Stimulated activated CD4-positive, alpha-beta T cell treated with anti-CD3 and anti-CD28 coated beads, Interleukin-1b, Interleukin-23, amount 100 ng/mL, for 4 hours (primary cell): ENCODE measurements at places on chromosomes 11 and 22.
A peak's percentile ranks its signal among the peaks of the same experiment; 100 is the strongest.

GRCh38 chr11:103541186-103541795 is 432.1 kb downstream of the DYNC2H1 start:
- no peak for DNase-seq

DNA sequence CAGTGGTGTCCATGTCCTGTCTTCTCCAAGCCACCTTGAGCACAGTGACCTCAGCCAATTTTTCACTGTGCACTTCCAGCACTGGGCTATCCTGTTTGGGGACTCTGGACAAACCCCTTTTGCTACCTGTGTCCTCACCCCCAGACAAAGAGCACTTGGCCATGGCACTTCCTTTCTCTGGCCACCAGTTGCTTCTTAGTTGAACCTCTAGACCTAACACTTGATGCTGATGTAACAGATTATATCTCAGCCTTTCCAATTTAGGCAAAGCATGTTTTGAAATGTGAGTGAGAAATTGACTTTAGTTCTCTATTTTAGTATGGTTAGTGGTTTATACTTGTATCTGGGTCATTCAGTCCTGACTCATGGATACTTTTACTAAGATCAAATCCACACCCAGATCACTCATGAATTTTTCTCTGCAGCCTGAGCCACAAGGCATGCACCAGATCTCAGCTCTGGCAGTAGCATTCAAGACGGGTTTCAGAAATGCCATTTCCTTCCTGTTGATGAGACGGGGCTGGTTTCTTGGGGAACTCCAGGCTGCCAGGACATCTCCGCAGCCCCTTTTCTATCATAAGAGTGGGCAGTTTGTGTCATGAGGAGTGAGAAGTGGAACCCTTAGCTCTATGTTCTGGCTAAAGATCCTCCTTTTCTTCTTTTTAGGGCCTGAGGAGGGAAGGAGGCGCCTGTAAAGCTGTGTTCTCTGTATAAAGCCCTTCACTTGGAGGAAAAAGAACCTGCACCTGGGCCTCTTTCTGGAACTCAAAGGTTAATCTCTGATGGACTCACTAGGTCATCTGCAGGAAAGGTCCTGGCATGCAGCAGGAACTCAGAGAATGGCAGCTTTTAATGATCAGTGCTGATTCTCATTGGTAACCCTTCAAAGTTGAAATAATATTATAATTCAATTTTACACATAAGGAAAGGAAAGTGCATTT is 185.6 kb upstream of the TENM4 start:
- no peak for DNase-seq

GRCh38 chr11:61107888-61108287 is 5.6 kb downstream of the CD5 start:
- no peak for DNase-seq

DNA sequence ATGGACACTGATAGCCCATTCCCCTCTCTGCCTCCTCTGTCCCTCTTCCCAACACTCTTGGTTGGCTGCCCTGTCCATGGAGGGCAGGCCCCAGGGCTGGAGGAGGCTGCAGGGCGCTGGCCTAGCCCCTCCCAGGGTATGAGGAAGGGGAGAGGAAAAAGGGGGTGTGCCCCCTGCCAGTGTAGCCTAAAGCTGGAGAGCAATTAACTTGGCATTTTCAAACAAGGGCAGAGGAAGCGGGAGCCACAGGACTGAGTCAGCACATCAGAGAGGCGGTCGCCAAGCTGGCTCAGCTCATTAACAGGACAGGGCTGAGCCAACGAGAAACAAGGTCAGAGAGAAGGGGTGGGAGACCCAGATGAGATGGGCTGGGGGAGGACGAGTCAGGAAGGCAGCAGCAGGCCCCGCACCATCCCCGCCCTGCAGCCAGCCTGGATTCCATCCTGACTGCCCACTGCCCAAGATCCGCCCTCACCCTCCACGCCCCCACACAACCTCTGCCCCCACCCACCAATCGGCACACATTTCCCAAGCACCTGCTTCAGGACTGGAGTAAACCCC is 76.3 kb downstream of the BUD13 start:
- no peak for DNase-seq

DNA sequence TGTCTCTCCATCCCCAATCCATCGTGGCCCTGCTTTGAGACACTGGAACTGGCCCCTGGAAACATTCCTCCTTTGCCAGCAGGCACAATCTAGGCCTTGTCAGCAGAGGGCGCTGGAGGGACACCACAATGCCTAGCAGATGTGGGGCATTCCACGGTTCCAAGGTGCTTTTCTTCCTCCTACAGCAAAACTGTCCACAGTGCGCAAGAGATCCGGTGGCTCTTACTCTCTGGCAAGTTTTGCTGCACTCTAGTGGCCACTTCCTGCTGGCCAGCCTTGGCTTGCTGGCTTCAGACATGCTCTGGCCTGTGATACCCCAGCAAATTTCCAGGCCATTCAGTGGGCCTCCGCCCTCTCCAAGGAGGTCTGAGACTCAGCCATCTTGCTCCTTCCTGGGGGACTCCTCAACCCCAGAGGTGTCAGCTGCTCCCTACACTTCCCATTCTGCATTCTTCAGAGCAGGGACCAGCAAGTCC is 17.1 kb upstream of the RBM4B start:
- peak; percentile 79 for DNase-seq

DNA sequence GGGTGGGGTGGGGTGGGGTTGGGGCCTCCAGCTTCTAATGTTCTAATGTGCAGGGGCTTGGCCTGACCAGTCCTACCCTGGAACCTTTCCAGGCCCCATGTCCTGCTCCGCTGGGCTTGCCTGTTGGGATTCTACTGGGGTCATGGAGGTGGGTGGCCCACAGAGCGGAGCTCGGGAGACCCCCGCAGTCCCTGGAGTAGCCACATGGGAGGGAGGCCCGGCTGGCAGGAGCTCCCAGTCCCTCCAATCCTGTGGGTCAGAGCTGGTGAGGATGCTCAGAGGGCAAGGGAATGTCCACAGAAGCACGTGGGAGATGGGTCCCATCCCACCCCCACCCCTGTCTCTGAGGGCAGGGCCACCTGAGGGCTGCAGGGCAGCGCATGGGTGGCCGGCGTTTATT is 2.9 kb downstream of the SEPTIN5 start:
- no peak for DNase-seq

- no peak for DNase-seq
These were observed 47.6 kb downstream of the ELFN2 start for GRCh38 chr22:37379722-37380121.

DNA sequence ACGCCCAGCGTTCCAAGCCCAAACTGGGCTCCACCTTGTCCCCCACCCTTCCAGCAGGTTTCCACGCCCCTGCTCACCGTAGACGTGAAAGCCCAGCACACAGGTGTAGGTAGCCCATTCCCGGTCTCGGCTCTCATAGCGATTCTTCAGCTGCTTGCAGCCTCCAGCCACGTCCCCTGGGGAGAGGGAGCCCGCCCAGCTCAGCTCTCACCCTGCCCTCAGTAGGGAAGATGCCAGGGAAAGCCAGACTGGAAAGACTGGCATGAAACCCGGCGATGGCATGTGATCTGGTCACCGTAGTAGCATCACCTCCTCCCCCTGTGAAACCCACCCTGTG is 1.4 kb upstream of the MTA2 start:
- no peak for DNase-seq

DNA sequence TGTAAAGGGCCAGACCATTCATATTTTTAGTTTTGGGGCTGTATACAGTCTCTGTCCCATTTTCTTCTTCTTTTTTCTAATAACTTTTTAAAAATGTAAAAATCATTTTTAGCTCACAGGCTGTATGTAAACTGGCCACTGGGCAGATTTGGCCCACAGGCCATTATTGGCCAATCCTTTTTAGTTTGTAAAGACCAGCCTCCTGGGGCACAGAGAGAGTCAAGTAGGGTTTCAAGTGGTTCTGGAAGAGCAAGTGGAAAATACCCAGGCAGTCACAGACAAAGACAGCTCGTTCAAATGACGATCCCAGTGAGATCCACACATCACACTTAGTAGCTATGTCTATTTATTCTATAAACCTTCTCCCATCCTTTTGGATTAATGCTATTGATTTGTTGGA is 150.2 kb upstream of the ARHGAP20 start:
- no peak for DNase-seq

GRCh38 chr11:83815736-83816135 is 529.6 kb upstream of the CCDC90B start:
- no peak for DNase-seq

GRCh38 chr11:69920345-69921127 is 101.3 kb upstream of the FGF3 start:
- DNase-seq = no peak

DNA sequence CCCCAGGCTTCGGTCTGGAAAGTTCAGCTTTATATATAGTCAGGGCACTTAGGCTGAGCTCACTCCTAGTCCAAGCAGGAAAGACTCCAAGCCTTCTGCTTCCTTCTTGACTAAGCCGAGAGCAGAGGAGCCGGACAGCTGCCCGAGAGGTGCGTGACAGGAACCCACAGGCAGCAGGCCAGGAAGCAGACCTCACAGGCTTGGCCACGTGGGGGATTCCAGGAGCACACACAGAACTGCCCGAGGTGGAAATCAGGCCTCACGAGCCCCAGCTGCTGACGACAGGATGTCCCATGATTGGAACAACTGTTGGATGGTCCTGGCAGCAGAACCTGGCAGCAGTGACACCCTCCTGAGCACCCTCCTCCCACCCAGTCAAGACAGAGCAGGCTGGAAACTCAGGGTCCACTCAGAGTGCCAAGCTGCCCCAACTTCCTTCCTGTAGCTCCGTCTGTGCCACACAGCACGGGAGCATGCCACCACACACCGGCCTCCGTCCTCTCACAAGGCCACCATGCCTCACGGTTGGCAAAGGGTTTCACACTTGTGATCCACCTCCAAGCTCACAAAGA is 5.4 kb downstream of the PLA2G6 start:
- DNase-seq = peak; percentile 31

- no peak for DNase-seq
These were observed 36.4 kb upstream of the CARD16 start for GRCh38 chr11:105081412-105082150.

DNA sequence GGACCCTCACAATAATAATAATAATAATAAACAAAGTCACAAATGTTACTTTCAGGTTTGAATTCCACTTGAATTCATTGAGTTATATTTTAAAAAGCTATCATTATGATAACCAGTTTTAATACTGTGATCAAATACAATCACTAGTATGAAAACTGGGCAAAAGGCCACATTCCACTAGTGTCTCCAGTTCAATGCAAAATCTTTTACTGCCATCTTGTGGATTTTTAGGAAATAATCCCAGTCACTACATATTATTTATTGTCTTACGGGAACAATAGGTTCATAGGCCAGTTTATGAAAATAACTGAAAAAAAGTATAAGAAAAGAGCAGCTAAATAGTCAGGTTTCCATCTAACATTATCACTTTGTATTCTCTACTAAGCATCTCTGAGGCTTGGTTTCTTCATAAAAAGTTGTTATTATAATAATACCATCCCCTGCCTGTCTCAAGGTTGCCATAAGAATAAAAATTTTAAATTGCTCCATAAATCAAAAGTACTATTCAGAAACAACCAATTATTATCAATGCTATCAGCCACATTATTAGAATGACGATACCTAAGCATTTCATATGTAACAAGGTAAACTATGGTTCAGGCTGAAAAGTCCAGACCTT is 533.9 kb upstream of the CCDC90B start:
- no peak for DNase-seq

DNA sequence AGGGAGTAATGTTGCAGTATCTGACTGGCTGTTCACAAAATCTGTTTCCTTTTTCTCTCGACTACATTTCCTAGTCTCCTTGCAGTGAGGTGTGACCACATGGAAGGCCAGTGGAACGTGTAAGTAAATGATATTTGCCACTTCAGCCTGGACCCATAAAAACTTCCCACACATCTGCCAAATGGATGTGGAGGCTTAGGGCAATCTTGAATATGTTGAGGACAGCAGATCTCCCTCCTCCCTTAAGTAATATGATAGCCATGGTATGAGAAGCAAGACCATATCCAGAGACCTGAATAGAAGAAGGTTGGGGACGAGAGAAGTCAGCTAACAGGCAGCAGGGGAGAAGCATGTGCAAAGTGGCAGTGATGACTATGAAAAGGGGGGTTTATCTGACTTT is 33.0 kb upstream of the C11orf87 start:
- no peak for DNase-seq

- no peak for DNase-seq
These were observed 35.4 kb downstream of the PKNOX2 start for GRCh38 chr11:125199915-125200314.

DNA sequence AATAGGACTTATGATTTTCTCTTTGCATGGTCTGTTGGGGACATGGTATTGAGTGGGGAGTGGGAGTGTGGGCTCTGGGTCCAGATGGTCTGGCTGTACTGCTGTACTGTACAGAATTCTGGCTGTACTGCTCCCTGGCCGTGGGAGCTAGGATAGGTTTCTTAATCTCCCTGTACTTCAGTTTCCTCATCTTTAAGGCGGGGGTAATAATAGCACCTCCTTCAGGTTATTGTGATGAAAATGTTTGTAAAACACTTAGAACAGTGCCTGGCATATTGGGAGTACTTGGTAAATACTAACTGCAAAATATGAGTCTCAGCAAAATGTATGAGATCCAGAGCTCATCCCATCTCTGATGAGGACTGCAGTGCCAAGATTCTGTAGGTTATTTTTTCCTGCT is 198.6 kb downstream of the KIF18A start:
- DNase-seq = no peak

DNA sequence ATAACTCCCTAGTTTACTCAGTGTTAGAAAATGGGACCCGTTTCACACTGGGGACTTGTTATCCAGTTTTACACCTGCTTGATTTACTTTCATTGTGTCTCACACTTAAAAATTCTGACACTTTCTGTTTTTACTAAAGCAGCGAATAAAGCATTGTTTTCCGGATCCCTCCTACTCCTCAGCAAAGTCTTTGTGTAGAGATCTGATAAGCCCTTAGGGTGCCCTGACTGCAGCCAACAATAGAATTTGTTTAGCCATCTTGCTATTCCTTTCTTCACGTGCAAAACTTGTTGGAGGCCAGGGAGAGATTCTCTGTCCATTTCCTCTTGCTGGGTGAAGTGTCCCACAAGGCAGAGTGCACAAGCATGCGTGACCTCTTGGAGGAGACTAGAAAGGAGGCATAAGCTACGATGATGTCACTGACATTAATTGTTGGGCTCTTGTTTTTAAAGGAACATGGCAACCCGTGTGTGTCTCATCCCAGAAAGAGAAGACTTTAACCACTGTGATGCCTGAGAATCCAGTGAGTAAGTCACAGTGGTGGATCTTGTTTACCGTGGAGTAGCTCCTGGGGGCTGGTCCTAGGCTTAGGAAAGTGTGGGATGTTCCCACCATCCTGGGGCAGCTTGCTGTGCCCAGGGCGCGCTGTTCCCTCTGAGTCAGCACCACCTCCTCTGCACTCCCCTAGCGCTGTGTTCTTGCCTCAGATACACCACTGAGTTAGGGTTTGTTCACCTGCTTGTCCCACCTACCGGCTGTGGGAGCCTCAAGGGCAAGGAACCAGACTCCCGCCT is 27.7 kb downstream of the MICAL2 start:
- no peak for DNase-seq

- DNase-seq = no peak
These were observed 2.7 kb upstream of the NXPE1 start for GRCh38 chr11:114562166-114562916.

GRCh38 chr11:46326813-46327416 is 20.3 kb upstream of the DGKZ start:
- no peak for DNase-seq

GRCh38 chr11:23364076-23364475 is 503.8 kb upstream of the CCDC179 start:
- no peak for DNase-seq
